Brain (organoid and tissue), 16 donors: ENCODE measurements at places on chromosomes 6 and 20. TPM values are rescaled to one million over a fixed set of nuclear protein-coding genes. Genes with fewer than 3 reads are reported as not detected.

The SRC gene
- 60.3 TPM for polyA plus RNA-seq

The TSBP1 gene
- polyA plus RNA-seq, result not detected

The MUC21 gene
- polyA plus RNA-seq, result not detected

The RIPPLY2 gene
- 14.6 TPM for polyA plus RNA-seq

The MYLK4 gene
- polyA plus RNA-seq, result 0.31 TPM

The ENPP4 gene
- polyA plus RNA-seq, result 8.2 TPM

The ZNF831 gene
- polyA plus RNA-seq, result 0.07 TPM

The DNMT3B gene
- 8.7 TPM for polyA plus RNA-seq

The GPR6 gene
- 15.7 TPM for polyA plus RNA-seq

The FAM83D gene
- 30.7 TPM for polyA plus RNA-seq

The MYH7B gene
- polyA plus RNA-seq, result 6.3 TPM

The CCN6 gene
- not detected for polyA plus RNA-seq

The NKAIN4 gene
- polyA plus RNA-seq, result 17.7 TPM

The GMEB2 gene
- 13.6 TPM for polyA plus RNA-seq

The SNRNP48 gene
- polyA plus RNA-seq, result 7.3 TPM

The EBF4 gene
- polyA plus RNA-seq, result 20.4 TPM

The C20orf202 gene
- polyA plus RNA-seq, result 0.27 TPM

The RNF8 gene
- 34.5 TPM for polyA plus RNA-seq

The HLA-DQB1 gene
- polyA plus RNA-seq, result 1.4 TPM

The HDGFL1 gene
- not detected for polyA plus RNA-seq

The CYP39A1 gene
- polyA plus RNA-seq, result 0.48 TPM

The KIAA0408 gene
- polyA plus RNA-seq, result 24.9 TPM

The C6orf58 gene
- polyA plus RNA-seq, result not detected

The KIF25 gene
- 0.48 TPM for polyA plus RNA-seq

The SLC23A2 gene
- 17.8 TPM for polyA plus RNA-seq

The PREP gene
- 75.0 TPM for polyA plus RNA-seq
